ENCODE measurements at places on chromosomes 7 and 10.
A peak's percentile ranks its signal among the peaks of the same experiment; 100 is the strongest.

DNA sequence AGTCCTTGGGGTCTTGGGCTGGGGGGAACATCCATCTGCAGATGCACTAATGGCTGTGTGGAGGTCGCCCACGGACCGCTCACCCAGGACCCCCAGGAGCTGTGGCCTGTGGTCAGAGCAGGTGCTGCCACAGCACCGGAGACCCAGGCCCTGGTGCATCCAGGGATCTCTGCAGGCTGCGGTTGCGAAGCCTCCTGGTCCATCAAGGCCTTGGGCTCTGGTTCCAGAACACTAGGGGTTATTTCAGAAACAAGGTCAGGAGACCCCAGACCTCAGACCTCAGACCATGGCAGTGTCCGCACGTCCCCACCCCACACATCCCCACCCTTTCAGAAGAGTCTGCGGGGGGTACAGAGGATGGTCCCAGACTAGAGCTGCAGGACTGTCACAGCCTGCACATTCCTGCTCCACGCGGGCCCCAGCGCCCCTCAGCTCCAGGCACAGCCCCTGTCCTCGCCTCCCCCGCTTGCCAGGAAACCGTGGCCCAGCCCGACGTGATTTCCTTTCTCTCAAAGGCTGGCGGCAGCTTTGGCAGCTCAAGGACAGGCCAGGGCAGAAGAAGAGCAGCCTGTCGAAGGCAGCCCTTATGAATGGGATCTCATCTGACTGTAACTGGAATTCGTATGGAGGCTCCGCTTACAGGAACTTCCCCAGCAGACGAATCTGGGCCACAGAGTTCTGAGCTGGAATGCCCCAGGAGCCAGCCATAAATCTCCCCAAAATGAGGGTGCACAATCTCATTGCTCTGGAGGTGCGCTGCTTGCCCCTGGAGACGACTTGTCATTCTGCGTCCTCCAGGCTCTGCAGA, 136.2 kb upstream of the RET start:
- no peak for DNase-seq

DNA sequence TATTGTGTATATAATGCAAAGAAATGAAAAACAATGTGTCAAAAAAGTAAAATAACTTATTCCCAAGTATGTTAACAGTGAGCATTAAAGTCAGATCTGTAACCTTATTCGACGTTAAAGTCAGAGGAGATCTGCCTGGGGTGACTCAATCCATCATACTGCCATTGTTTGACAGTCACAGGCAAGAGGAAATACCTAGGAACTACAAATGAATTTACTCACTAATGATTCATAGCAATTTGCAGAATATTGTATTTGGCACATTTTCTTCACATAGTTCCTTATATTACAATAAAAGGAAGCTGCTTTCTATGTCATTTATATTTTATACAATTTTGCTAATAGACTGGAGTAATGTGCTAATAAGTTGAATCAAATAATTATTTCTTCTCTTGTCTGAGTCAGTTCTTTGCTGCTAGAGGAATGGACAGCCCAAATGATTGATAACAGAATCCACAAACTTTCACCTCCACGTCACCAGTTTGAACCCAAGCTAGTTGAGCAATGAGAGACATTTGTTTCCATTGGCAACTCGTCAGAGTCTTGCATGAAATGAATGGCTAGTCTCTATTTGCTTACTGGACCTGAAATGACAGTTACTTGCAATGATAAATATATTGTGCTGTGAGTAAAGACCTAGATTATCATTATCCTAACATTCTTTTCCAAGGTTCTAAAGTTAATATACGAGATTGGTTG, 48.5 kb upstream of the TMEM106B start:
- DNase-seq = peak; percentile 53

GRCh38 chr10:123687758-123688157, 21.6 kb downstream of the GPR26 start:
- DNase-seq = no peak

DNA sequence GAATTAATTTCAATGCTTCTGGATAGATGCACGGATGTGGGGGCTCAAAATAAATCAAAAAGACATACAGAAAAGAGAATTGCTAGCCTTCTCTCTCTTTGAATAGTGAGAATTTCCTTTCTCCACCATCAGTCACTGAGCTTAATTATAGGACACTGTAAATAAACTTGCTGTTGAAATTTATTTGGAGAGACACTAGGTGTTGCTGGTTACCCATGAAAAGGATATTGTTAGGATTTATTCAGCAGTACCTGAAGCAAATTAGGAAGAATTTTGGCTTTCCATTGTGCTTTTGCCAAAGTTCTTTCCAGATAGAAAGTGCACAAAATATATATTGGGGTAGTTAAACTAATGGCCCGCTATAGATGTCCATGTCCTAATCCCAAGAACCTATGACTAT, 27.6 kb downstream of the GCC1 start:
- DNase-seq = no peak

GRCh38 chr10:34768261-34768971, 46.7 kb downstream of the PARD3 start:
- DNase-seq = no peak

GRCh38 chr7:15985587-15986384, 299.3 kb upstream of the MEOX2 start:
- DNase-seq = peak; percentile 14

DNA sequence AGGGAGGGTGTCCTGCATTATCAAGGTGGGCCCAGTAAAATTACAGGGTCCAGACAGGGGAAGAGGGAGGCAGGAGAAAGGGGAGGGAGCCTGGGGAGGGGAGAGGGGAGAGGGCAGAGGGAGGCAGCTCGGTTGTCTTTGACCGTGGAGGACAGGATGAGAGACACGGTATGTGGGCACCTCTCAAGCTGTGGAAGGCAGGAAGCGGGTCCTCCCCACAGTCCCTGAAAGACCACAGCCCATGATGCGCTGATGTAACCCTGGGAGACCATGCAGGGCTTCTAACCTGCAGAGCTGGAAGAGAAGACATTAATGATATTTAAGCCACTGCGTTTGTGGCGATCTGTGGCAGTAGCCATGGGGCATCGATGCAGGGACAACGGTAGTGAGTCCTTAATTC, 27.2 kb upstream of the MNX1 start:
- no peak for DNase-seq

DNA sequence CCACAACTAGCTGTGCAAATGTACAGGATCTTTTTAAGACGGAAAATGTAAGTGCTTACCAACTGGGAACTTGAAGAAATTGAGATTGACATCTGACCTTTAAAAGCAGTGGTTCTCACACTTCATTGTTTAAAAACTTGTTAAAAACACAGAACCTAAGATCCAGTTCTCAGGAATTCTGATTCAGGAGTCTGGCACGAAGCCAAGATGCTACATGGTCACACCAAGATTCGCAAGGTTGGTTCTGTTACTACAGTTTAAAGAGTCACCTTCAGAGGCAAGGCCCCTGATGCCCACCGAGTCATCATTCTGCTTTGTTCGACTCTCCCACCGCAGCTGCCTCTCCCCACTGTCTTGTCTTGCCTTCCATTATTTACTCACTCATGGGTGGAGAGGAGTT, 113.3 kb downstream of the GLI3 start:
- no peak for DNase-seq

DNA sequence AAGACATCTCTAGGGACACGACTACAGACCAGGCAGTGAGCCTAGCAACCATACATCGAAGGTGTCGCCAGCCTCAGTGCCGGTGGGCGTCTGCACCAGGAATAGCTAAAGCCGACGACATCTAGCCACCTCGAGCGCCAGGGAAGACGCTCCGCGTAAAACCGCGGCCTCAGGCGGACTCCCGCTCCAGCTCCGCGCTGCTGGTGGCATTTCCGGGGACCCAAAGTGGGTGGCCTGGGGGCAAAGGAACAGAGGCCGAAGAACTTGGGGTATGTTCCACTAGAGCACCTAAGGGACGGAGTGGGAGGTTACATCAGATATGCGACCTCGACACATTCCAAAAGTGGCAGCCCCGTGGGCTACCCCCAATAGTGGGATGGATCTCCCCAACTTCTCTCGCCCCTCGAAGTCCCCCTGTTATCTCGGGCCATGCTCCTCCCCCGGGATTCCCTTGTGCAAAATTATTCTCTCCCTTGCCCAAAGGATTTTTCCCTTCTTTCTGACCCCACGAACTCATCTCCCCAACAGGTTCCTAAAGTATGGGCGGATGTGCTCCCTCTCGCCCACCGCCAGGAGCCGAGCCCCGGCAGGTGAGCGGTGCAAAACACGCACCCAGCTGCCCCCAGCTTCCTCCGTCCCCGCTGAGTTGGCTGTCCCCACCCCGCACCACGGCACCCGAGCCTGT, 1.2 kb downstream of the KCNMA1 start:
- DNase-seq = no peak

GRCh38 chr7:92231-92674, 100.1 kb upstream of the FAM20C start:
- no peak for DNase-seq

GRCh38 chr10:24887855-24888231, 64.6 kb downstream of the PRTFDC1 start:
- no peak for DNase-seq

DNA sequence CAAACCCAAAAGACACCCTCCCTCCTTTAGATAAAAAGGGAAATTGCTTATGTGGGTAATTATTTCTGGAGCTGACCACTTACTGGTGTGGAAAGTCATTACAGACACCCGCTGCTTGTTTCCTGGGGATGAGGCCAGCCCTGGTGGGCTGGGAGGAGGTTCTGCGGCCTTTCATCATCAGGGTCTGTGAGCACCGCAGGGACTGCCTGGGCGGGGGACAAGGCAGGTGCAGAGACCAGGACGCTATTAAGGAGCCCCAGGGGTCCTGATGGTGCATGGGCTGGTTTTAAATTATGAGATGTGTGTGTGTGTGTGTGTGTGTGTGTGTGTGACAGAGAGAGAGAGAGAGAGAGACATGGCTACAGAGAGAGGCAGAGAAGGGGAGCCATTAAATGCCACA, 171.2 kb downstream of the DNAJB6 start:
- no peak for DNase-seq
